ENCODE measurements at places on chromosomes 1 and 21.

- no peak for DNase-seq
Measured at GRCh38 chr1:95790136-95790535, 556.1 kb downstream of the RWDD3 start.

- peak; percentile 34 for DNase-seq
Measured at GRCh38 chr1:183385340-183386144, 32.6 kb downstream of the NMNAT2 start.

DNA sequence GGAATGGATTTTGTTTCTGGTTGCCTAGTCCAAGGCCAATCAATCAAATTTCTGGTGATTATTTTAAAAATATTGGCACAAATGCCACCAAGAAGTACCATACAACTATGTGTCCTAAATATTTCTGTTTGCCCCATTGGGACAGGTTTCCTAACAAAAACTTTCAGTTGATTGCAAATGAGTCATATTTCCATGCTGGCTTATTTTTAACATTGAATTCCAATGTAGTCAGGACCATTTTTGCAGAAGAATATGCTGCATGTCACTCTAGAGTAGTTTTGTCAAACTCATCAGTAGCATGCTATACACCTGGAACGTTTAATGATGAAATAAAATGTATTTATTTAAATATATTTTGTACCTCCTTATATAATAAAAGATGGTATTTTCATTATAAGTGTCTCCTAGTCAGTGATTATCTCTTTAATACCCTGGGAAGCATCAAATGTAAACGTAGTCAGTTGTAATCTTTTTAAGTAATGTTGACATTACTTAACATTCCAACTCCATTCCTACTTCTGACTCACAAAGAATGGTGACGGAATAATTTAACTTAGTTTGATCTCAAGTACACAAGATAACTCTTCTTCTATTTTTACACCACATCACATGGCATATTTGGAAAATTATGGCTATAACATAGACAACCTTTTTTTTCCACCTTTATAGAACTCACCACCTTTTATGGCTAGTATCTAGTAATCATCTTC is 39.0 kb upstream of the USH2A start:
- peak; percentile 66 for DNase-seq

- no peak for DNase-seq
Measured at GRCh38 chr1:38217316-38217715, 170.7 kb upstream of the POU3F1 start.

GRCh38 chr1:61626816-61627215 is 98.1 kb downstream of the TM2D1 start:
- DNase-seq: no peak

DNA sequence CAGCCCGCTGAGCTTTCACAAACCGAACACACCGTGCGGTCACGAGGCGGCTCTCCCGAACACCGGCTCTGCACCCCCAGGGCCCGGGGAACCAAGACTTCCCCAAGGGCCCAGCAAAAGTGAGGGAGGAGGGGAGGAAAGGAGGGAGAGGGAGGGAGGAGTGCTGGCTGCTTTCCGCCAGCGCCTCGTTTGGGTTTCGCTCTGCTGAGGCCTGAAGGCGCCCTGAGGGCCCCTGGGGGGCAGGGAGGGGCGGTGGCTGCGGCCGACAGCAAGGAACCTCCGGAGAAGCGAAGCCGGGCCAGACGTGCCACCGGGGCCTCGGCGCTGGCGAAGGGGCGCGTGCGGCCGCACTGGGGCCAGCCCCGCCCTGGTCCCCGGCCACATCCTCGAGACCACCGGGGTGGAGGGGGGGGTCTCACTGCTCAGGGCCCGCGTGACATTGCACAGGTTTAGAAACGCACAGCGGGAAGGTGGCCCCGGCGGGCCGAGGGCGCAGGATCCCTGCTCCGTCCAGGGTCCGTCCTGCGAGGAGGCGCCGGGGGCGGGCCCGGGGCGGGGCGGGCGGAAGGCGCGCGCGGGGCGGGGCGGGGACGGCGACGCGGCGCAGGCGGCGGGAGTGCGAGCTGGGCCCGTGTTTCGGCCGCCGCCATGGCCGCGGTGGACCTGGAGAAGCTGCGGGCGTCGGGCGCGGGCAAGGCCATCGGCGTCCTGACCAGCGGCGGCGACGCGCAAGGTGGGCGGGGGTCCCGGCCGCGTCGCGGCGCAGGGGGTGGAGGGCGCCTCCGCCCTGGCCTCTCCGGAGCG is at the start of gene PFKL:
TSS of gene PFKL (plus strand) at position 596 of the 804 bp plus-strand sequence. CDS start at position 649, 53 bp downstream.
- peak; percentile 80 for DNase-seq

- DNase-seq: no peak
Measured at GRCh38 chr1:3384407-3384806, 70.1 kb upstream of the ARHGEF16 start.

- no peak for DNase-seq
Measured at GRCh38 chr1:169708647-169709046, 2.8 kb downstream of the SELL start.

DNA sequence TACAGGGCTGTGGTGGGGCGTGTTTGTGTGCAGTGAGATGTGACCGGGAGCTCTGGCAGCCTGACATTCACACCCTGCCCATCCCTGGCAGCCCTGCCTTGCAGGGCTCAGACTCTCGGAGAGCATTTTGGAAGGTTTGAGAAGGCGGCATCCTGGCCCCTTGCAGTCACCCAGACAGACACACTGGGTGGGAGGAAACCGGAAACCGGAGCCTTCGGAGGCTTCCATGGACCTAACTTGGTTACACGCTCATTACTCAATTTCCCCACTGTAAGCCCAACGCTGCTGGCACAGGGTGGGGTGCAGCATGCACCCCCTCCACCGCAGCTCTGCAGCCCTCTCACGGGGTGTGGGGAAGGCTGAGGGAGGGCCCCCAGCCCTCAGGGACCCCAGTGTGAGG is 22.2 kb upstream of the RSPO1 start:
- no peak for DNase-seq

- DNase-seq: no peak
Measured at GRCh38 chr1:224509907-224510306, 75.3 kb upstream of the WDR26 start.

DNA sequence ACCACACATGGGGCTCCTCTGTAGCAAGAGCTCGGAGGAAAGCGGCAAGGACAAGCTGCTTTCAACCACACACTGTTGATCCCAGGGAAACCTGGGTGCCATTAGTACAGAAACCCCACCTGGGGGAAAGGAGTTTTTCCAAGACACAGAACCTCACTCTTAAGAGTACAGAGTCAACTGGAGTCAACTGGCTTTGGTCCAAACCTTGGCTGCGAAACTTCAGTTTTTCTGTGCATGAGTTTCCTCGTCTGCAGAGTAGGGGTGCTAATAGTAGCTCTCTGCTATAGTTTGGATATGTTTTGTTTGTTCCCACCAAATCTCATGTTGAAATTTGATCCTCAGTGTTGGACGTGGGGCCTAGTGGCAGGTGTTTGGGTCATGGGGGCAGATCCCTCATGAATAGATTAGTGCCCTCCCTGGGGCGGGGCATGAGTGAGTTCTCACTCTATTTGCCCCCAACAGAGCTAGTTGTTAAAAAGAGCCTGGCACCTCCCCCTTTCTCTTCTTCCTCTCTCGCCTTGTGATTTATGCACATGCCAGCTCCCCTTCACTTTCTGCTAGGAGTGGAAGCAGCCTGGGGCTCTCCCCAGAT is 161.1 kb downstream of the PIGK start:
- DNase-seq: no peak

DNA sequence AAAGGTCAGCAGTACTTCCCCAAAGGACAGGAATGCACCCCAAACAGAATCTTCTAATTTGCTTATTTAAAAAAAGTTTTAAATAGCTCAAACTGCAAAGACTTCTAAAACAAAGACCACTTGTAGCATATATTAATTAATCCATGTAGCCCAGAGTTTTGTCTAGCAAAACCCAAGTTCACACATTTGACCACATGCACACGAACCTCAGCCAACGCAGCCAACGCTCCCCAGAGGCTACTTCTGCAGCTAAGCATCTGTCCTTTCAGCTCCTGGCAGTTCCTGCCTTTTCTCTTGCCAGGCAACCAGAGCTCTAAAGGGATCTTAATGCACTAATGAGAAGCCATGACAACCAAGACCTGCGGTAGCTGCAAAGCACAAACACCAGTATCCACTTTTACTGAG is 89.6 kb downstream of the RERE start:
- no peak for DNase-seq

- no peak for DNase-seq
Measured at GRCh38 chr1:230686747-230687146, 27.2 kb downstream of the AGT start.

- no peak for DNase-seq
Measured at GRCh38 chr21:31490443-31490842, 146.4 kb upstream of the TIAM1 start.

DNA sequence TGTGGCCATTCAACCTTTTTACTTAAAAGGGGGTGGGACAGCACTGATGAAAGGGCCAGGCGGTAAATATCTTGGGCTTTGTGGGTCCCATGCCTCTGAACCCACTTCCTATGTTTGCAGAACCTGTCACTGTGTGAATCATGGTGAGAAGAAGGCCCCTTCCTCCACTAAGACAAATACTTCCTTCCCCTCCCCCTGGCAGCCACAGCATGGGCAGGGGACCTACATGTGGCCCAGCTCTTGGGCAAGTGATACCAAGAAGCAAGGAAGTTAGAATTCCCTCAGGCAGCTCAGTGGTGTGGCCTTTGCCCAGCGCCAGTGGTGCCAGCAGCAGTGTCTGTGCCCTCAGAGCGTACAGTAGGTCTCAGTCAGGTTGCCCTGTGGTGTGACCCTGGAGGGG is 168.6 kb downstream of the TRIM33 start:
- no peak for DNase-seq

DNA sequence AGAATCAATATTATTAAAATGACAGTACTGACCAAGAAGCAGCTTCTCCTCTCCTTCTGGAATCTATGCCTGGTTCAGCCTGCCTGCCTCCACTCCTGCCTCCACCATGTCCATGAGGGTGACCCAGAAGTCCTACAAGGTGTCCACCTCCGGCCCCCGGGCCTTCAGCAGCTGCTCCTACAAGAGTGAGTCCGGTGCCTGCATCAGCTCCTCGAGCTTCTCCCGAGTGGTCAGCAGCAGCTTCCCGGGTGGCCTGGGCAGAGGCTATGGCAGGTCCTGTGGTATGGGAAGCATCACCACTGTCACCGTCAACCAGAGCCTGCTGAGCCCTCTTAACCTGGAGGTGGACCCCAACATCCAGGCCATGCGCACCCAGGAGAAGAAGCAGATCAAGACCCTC is 822.4 kb upstream of the NEGR1 start:
- no peak for DNase-seq

- DNase-seq: no peak
Measured at GRCh38 chr1:159839116-159839849, 12.6 kb downstream of the SLAMF8 start.

DNA sequence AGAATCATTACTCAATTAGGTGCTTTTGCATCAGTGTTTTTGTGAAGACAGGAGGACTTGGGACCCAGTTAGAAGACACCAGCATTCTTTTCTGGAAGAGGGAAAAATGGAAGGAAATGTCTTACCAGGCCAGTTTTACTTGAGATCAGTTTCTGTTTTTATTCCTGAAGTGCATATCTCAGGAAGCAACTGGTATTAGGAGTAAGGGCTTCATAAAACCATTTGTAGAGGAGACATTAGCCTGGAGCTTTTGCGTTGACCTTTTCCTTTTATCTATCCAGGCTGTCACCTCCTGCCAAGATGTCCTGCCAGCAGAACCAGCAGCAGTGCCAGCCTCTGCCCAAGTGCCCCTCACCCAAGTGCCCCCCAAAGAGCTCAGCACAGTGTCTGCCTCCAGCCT is at the start of gene LCE3B:
TSS of gene LCE3B (plus strand) at position 301 of the 400 bp plus-strand sequence. CDS start at position 301, 0 bp downstream.
- DNase-seq: no peak

GRCh38 chr1:183281039-183281438 is 95.0 kb downstream of the LAMC2 start:
- DNase-seq: peak; percentile 83

DNA sequence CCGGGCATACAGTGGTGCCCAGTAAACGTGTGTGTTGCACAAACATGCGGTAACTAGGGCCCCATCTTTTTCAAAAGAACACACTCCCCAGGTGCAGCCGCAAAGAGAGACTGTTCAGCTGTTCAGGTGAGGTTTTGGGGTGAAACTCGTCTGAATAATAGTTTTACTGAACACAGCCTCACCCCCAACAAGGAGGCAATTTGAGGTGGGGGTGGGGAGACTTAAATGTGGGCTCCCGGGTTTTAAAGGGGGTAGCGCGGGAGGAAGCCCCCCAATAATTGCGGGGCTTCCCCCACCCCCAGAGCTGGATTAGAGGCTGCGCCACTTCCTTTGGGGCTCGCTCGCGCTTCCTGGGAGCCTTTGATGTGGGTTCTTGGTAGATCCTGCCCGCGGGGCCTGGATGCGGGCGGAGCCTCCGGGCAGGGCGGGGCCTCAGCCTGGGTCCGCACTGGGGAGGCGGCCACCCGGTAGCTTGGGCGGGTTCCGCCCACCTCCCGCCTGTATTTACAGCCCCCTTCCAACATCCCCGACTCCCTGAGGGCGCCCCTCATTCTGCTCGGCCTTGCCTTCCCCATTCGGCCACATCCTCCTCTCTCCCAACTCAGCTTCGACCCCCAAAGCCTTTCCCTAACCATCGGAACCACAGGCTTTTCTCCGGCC is 6.4 kb upstream of the EPHA2 start:
- DNase-seq: no peak

DNA sequence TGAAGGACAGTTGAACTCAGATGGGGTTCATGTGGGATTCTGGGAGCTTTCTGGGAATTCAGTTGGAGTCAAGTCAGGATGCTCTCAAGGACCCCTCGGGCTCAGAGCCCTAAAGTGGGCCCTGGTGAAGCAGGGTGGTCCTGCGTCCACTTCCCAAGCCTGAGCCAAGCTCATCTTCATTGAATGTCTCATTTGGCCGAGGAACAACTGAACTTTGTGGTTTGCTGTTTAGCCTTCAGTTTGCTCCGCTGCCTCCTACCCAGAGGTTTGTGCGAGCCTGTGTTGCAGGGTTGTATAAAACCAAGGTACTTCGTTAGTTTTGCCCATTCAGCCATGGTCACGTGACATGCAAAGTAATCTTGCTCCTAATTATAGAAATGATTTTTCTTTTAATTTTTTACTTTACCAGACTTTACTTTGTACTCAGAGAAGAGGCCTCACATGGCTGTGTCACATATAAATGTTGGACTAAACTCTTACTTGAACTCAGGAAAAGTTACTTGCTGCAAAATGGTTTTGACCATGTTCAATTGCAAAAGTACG is 49.7 kb downstream of the B3GALT5 start:
- DNase-seq: no peak

- DNase-seq: no peak
Measured at GRCh38 chr1:109816175-109816811, 52.6 kb upstream of the EPS8L3 start.

DNA sequence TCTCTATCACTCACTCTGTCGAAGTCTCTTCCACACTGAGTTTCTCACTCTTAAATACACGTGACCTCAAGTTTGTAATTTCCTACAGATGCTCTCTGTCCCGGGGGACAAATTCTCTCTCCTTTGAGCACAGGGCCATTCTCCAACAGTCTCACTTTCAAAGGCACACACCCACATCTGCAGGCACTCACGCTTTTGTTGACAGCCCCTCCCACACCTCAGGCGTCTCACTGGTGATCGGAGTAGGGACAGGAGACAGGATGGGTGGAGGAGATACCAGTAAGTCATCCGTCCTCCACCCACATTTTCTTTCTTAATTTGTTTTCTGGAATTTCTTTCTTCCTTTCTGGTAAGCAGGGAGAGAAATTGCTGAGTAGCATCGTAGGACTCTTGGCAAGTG is 40.6 kb upstream of the GREM2 start:
- DNase-seq: no peak

DNA sequence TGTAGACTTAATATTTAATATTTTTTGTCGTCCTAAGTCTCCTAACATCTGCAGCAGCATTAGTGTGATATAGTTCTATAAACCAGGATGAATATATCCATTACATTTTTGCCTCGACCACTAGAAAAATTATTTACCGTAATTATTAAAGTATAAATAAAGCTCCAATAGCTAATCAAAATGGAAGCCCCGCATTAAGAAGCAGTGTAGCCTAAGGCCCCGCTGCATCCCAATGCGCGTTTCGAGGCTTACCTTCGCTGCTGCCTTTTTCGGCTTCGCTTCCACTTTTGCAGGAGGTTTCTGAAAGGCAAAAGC is 891 bp downstream of the HMGN1 start:
- no peak for DNase-seq
